ENCODE measurements at places on chromosomes 3 and 15.

DNA sequence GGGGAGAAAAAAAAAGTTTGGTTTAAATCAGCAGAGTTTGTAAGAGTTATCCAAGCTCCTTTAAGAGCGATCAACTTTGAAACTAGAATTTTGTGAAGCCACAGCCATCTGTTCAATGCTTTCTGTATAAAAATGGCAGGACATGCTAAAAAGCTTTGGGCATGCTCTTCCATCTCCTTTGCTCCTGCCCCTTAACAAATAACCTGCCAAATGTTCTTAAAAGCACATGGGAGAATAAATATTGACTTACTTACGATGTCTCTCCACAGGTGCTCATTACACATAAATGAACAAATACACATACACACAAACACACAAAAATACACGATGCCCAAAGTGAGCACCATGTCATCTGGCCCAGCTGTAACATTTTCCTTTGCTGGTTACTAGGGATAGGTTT, 211.8 kb upstream of the DPH6 start:
- no peak for DNase-seq

GRCh38 chr3:53776494-53777101, 69.6 kb downstream of the CHDH start:
- DNase-seq = no peak

GRCh38 chr3:87996882-87997281, 61.9 kb downstream of the CGGBP1 start:
- DNase-seq = no peak

DNA sequence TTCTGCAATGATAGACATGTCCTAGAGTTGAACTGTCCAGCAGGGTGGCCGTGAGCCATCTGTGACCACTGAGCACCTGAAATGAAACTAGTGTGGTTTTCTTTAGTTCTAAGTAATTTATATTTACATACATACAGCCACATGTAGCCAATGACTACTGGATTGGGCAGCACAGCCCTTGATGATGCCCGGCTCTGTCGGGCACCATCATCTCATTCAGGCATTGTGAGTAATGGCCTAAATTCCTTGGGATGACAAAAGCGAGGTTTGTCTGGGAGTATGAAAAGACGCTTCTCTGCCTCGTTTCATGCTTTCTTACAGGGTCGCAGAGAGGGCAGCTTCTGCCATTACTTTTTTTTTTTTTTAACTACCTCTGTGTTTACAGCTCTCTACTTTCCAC, 251.9 kb upstream of the HES1 start:
- DNase-seq = no peak

- DNase-seq = no peak
Observed at GRCh38 chr15:85748729-85749128, 46.0 kb downstream of the KLHL25 start.

DNA sequence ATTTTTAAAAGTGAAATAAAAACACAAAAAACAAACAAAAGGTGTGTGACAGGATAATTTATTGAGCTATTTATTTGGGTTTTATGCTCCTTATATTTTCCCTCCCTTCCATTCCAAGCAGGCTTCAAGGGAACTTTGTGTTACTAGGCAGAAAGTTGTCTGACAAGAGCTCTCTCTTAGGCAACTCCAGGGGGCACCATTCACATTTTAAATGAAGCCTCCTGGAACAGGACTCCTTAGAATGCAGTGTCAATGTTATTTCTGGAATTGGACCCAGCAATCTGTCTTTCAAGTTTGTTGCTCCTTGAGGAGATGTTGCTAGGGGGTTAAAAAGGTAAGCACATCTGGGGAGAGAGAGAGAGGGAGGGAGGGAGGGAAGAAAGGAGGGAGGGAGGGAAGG, 5.4 kb upstream of the RFX7 start:
- peak; percentile 51 for DNase-seq

DNA sequence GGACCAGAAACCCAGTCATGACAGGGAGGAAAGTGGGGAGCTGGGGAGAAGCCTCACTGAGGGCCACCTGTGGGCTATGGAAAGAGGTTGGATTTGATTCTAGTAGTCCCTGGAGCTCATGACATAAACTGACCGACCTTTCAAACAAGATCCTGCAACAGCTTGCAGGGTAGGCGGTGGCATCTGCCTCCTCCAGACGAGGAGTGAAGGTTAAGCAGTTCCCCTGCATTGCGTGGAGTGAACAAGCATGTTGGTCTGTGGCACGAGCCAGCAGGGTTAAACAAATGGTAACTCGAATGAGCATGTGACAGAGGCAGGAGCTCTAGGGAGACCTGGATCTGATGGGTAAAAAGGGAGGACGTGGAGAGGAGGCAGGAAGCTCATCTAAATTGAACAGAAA, 12.7 kb downstream of the TGM4 start:
- DNase-seq = no peak

DNA sequence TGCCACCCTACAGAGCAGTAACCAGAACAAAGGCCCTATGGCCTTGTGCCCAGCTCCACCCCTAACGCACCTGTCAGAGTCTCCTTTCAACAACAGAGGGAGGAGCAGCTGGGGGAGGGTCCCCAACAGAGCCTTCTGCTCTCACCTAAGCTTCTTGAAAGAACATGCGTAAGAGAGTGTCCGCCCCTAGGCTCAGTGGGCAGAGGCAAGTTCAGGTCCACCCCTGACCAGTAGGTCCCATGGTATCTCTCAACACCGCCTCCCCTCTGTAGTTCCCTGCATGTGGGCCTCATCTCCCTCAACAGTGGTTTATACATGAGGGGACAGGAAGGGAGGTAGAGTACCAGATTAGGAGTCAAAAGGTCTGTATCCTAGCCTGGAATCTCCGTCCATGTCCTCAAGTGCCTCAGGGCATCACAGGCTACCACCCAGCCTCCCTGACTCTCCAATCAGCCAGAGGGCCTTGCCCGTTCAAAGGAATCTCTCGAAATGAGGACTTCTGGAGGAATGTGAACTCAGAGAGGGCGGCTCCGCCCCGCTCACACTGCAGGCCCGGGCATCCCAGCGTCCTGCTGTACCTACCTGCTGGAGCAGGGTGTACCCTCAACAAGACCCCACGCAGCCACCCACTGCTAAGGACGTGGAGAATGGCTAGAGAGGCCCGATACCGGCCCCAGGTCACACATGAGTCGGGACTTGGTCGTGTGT, 680 bp downstream of the POC1A start:
- peak; percentile 70 for DNase-seq

DNA sequence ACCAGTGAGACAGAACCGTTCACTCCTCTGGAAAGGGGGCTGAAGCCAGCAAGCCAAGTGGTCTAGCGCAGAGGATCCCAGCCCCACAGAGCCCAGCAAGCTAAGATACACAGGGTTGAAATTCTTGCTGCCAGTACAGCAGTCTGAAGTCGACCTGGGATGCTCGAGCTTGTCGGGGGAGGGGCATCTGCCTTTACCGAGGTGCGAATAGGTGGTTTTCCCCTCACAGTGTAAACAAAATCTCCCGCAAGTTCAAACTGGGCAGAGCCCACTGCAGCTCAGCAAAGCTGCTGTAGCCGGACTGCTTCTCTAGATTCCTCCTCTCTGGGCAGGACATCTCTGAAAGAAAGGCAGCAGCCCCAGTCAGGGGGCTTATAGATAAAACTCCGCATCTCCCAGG, 11.4 kb downstream of the CEP97 start:
- no peak for DNase-seq

- no peak for DNase-seq
Observed at GRCh38 chr3:33394403-33395054, 45.7 kb downstream of the UBP1 start.

DNA sequence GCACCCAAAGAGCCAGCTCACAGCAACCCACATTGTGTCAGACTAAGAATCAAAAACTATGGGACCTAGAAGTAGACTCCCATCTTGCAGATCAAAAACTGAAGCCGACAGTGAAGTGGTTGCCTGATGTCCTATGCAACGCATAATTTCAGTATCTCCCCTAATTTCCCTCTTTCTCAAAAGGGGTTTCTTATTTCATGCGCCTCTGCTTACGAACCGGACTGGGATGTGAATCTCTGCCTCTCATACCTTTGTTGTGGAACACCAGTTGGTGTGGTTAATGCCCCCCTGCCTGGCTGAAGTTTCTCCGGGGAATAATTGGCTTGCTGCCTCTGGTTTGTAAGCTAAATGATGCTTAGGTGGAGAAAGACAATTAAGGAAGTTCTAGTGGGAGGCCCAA, 514 bp upstream of the FAM174B start:
- no peak for DNase-seq

DNA sequence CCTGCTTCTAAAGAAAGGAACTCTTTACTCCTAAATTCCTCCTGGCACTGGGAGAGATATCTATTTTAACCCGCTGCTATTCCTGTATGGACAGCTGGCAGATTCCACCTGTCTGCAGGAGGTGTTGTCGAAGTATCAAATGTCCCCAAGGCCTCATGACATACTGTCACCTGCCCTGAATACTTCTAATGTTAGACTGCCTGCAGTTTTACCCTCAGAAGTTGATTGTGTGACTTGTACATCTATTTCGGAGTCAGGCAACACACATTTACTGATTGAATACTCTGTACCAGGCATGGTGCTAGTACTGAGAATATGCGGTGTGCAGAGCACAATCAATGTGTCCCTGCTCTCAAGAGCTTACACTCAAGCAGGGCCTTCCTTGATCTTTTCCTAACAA, 38.6 kb downstream of the PDZRN3 start:
- no peak for DNase-seq

Measured in RKO (cell line).